NCI-H2029 treated with DMSO at 0.1 percent for 48 hours (cell line): ENCODE measurements at places on chromosomes 13 and 19.

GRCh38 chr19:40281381-40282208 is 3.5 kb downstream of the AKT2 start:
- no peak for DNase-seq

DNA sequence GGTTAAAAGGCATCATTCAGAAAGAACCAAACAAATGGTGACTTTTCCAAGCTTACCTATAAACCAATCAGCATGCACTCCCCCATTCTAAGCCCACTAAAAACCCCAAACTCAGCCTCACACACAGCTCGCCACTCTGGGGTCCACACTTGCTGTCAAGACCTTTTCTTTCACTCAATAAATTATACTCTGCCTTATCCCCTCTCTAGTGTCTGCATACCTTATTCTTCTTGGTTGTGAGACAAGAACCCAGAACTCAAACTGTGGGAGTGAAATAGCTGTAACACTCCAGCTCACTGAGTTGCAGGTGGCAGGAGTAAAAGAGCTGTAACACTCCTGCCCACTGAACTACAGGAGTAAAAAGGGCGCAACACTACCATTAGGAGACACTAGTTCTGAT is 559.0 kb downstream of the TBC1D4 start:
- no peak for DNase-seq

GRCh38 chr19:11046605-11047354 is 42.5 kb upstream of the LDLR start:
- DNase-seq, result no peak

DNA sequence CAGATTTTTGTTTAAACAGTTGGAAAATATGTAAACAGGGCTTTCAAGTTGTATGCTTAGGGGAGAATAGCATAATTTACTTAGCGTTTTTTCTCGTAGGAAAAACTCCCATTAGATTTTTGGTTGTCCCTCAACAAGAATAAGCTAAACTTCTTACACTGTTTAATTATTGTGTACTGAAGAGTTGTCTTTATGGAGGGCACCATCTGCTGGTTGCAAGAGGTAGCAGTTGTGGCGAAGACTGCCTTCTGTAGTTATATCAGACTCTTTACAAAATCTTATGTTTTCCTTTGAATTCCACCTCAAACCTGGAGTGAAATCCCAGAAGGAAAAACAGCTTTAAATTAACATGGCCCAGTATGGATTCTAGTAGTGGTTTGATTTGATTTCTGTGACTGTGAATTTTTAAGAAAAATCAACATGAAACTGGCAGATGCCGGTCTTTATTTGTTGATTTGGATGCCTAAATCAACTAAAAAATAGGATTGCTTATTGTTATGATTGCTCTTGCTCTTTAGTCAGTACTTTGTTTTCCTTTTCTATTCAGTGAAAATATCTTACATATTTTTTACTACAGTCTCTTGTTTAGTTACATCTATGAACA is 53.4 kb downstream of the PDS5B start:
- peak; percentile 3 for DNase-seq

GRCh38 chr19:4794971-4795370 is 3.4 kb downstream of the FEM1A start:
- no peak for DNase-seq

GRCh38 chr19:38708413-38709024 is 35.8 kb downstream of the CAPN12 start:
- no peak for DNase-seq

GRCh38 chr19:47518854-47519253 is 4.0 kb upstream of the NAPA start:
- no peak for DNase-seq

GRCh38 chr13:32019612-32020233 is 11.9 kb upstream of the FRY start:
- no peak for DNase-seq

- DNase-seq, result no peak
Measured at GRCh38 chr13:27172495-27172842, 858 bp upstream of the USP12 start.

DNA sequence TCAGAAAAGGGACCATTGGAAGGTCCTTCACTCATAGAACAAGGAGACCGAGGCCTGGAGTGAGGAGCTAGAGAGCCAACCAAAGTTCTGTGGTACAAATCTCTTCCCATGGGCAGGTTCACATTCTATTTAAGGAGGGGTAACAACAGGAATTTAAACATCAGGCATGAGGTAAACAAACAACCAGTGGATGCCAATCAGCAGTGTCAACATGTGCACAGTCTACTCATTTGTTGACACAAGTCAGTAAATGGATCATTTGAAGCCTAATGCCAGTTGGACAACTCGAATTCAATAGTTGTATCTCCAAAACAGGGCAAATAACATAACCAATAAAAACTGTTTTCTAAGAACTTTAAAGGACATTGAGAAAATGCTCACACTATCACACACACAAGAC is 6.3 kb upstream of the DOCK9 start:
- no peak for DNase-seq

DNA sequence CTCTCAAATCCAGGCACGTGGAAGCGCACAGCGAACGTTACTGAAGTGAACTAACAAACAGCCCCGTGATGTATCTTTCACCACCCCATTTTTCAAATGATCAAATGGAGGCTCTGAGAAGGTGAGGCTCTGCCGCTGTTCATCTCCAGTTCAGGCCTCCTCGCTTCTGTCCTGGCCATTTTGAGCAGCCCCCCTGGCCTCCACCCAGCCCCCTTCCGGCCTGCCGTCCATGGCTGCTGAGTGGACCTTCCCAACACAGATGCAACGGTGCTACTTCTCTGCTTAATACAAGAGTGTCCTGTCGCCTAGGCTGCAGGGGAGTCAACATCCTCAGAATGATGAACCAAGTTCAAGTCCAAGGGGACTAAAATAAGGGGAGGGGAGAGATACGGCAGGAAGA is 9.7 kb downstream of the SYDE1 start:
- DNase-seq, result no peak

DNA sequence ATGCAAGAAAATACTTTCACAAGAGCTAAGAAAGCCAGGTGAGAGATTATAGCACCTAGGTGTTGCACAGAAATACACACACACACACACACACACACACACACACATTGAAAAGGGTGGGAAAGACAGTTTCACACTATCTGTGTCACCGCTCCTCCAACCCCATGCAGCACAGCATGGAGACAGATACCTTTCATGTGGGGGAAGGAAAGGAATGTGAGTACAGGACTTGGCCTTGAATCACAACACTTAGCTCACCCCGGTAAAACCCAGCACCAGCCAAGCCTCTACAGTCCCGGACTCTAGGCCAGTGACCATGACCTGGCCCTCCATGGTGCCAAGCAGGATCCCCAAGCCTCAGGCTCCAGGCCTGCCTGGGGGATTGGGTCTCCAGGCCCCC is 462.0 kb upstream of the SPRY2 start:
- DNase-seq, result no peak

- DNase-seq, result no peak
Measured at GRCh38 chr19:15256708-15257331, 24.6 kb upstream of the EPHX3 start.

- peak; percentile 86 for DNase-seq
Measured at GRCh38 chr19:11530432-11530831, 1.5 kb upstream of the ECSIT start.

DNA sequence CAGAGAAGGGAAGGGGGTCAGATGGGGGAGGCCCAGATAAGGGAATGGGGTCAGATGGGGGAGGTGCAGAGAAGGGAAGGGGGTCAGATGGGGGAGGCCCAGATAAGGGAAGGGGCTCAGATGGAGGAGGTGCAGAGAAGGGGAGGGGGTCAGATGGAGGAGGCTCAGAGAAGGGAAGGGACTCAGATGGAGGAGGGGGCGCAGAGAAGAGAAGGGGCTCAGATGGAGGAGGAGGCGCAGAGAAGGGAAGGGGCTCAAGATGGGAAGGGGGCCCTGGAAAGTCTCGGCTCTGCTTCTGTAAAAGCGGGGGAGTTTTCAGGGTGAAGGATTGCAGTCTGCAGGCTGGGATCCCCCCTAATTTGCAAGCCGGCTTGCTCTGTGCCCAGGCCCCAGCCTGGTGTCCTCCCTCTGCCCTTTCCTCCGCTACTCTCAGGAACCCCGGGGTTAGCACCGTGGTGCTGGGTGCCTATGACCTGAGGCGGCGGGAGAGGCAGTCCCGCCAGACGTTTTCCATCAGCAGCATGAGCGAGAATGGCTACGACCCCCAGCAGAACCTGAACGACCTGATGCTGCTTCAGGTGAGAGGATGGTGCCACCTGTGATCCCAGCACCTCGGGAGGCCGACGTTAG is 1.6 kb downstream of the AZU1 start:
- DNase-seq, result no peak

- DNase-seq, result no peak
Measured at GRCh38 chr19:46111376-46111775, 13.1 kb downstream of the IGFL3 start.

DNA sequence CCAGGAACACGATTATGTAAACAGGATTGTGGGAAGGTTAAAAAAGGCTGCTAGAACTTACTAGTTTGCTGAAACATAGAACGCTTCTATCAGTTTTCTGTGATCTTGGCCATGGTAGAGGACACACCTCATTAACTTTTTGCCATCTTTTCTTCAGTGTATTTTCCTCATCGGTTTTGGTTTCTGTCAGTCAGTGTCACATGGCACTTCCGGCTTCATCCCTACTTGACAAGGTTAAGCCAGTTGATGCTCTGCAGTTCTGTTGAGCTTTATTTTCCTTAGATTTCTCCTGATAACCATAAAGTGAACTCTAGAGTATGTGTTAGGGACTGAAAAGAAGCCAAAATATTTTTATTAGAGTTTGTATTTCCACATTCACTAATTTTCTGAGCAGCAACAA is 147.5 kb downstream of the NDFIP2 start:
- no peak for DNase-seq

DNA sequence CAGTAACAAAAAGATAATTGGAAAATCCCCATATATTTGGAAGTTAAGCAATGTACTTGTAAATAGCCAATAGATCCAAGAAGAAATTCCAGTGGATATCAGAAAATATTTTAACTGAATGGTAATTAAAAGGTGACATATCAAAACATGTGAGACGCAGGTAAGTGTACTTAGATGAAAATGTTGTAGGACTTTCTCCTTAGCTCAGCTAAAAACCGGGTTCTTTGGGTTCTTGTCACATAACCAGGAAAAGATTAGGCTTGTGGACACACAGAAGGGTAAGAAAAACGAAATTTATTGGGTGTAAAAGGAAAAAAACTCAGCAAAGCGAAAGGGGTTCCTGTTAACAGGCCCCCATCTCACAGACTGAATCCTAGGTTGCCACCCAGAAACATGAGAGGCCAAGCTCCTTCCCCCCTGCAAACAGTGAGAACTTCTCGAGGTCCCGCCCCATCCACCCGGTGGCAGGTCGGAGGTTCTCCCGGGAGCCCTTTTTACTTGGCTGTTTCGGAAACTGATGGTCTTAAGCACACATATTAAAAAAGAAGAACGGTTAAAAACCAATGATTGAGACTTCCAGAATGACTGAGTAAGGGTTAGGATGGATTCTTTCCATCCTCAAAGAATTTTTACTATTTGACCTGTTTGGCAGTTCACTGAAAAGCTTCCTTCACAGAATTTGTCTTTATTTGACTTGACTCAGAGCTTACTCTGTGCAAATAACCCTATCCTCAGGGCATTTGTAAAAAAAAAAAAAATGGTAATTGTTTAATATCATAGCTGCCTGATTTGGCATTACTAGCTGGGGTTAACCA is 3.1 kb upstream of the CCDC70 start:
- DNase-seq, result no peak

GRCh38 chr13:42369071-42369797 is 97.3 kb downstream of the AKAP11 start:
- no peak for DNase-seq

- no peak for DNase-seq
Measured at GRCh38 chr13:25171170-25171516, 945 bp downstream of the AMER2 start.

GRCh38 chr13:49608651-49609331 is 19.5 kb upstream of the ARL11 start:
- DNase-seq, result no peak

GRCh38 chr19:2497186-2497585 is 21.3 kb downstream of the GADD45B start:
- no peak for DNase-seq

- DNase-seq, result no peak
Measured at GRCh38 chr13:74707291-74707690, 573.1 kb upstream of the KLF12 start.

GRCh38 chr13:24274452-24275021 is 34.8 kb upstream of the C1QTNF9 start:
- DNase-seq, result no peak

DNA sequence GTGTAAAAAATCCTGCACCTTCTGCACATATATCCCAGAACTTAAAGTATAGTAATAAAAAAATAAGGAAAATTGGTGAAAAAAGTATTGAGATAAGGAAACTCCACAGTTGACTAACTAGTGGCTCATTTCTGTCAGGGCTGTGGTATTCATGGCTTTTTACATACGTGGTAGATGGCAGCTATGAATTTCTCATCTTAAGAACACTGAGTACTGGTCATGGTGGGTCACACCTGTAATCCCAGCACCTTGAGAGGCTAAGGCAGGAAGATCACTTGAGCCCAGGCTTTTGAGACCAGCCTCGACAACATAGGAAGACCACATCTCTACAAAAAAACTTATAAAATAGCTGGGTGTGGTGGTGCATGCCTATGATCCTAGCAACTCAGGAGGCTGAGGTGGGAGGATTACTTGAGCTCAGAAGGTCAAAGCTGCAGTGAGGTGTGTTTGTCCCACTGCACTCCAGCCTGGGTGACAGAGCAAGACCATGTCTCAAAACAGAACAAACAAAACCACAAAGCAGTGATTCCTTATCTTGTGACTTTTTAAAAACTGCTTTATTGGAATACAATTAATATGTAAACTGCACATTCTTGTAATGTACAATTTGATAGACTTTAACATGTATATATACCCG is 16.8 kb downstream of the SLAIN1 start:
- DNase-seq, result no peak

GRCh38 chr19:5131031-5131505 is 162.2 kb downstream of the KDM4B start:
- DNase-seq, result no peak

DNA sequence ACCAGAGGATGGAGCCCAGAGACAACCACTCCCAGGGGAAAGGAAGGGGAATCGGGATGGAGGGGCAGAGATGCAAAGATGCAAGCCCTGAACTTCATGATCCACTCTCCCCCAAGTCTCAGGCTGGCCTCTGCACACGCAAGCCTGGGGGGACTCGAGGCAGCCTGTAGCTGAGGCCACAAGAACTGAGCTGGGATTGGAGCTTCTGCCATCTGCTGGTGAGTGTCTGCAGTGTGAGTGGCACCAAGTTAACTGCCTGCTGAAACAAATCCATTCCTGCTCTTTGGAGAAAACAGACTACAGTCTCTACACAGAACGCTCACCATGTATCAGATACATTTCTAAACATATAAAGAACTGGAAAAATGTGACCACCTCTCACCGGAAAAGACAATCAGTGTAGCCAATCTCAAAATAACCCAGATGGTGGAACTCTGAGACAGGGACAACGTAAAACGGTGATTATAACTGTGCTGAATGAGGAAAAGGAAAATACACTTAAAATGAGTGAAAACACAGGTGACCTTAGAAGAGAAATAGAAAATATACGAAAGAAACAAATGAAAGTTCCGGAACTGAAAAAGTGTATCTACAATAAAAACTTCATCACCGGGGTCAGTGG is 62.1 kb downstream of the KLF2 start:
- no peak for DNase-seq

GRCh38 chr13:101757446-101758039 is 305.1 kb downstream of the ITGBL1 start:
- peak; percentile 12 for DNase-seq

GRCh38 chr13:106117035-106117434 is 418.4 kb downstream of the EFNB2 start:
- no peak for DNase-seq
